NB4 (cell line): ENCODE measurements at places on chromosomes 4 and X.

- peak; percentile 32 for DNase-seq
These were observed 50.3 kb downstream of the STPG2 start for GRCh38 chr4:98092833-98093439.

GRCh38 chr4:20311856-20312255, 60.2 kb downstream of the SLIT2 start:
- DNase-seq, result no peak

- DNase-seq, result no peak
These were observed 382.6 kb upstream of the NOCT start for GRCh38 chr4:138632856-138633579.

- no peak for DNase-seq
These were observed 171.1 kb upstream of the PITX2 start for GRCh38 chr4:110793890-110794554.

GRCh38 chrX:66042307-66043077, 2.6 kb upstream of the VSIG4 start:
- no peak for DNase-seq

DNA sequence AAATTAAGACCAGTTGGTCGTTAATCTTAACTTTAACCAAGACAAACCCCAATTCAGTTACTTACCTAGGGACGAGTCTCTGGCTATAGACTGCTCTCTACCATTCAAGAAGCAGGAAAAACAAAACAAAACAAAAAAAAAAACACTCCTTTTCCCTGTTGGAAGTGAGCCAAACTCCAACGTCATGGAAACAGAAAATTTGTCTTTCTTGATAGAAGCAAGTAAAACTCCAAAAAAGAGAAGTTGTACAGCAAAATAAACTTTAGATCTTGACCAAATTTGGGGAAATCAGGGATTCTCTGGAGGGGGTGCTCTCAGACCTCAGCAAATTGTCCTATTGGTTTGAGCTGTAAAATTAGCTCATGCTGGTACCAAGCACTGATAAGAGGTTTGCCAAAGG, 3.7 kb downstream of the CNGA1 start:
- DNase-seq, result no peak

DNA sequence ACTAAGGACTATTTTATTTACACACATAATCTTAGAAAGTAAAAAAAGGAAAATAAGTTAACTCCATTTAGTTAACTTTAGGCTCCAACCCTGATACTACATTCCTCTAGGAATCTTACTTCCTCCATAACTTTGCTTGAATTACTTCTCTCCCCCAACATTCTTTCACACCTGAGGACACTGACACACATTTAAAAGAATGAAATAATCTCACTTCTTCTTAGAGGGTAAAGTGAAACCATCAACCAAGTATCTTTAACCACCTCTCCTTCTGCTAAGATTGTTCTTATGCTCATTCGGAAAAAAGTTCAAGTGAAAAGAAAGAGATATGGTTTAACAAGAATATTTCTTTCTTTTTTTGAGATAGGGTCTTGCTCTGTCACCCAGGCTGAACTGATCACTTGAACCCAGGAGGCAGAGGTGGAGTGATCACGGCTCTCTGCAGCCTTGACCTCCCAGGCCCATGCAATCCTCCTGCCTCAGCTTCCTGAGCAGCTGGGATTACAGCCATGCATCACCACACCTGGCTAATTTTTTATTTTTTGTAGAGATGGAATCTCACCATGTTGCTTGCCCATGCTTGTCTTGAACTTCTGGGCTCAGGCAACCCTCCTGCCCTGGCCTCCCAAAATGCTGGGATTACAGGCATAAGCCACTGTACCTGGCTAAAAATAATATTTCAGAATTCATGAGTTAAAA, 28.5 kb downstream of the SLC25A4 start:
- no peak for DNase-seq
